ENCODE measurements at places on chromosomes 7 and 10.

- no peak for DNase-seq
Observed at GRCh38 chr7:1794888-1795542, 124.9 kb downstream of the ELFN1 start.

DNA sequence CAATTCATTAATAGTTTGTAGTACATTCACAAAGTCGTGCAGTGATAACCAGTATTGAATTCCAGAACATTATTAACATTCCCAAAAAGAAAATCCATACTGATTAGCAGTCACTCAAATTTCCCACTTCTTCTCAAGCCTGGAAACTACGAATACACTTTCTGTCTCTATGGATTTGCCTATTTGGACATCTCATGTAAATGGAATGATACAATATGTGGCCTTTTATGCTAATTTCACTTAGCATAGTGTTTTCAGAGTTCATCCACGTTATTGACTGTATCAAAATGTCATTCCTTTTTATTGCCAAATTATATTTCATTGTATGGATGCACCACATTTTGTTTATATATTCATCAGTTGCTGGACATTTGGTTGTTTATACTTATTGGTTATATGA is 78.8 kb downstream of the STK31 start:
- peak; percentile 20 for DNase-seq

- DNase-seq: no peak
Observed at GRCh38 chr10:22468570-22469320, 123.4 kb downstream of the SPAG6 start.

DNA sequence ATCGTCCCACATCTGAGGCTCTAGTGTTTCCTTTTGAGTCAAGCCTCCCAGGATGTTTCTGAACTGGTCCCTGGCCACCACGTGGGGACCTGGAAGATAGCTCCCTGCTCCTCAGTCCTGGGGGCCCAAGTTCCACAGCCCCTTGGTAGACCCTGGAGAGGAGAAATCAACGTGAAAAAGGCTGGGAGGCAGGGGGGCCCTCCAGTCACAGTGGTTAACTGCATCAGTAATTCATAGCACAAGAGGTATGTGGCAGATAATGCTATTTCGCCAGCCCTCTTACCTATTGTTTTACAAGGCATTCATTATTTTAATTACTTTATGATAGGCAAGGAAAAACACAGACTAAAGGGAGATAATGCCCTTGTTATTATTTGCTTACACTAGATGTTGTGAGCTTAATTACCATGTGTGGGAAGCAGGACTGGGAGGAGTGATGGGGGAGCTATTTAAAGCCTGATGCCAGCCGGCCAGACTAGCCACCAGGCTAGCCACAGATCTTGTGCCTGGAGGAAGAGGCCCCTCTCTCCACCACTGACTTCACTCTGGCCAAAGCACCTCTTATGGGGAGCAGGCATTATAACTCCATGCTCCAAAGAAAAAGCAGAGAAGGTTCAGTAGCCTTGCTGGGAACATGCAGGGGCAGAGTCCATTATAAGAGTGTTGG is 230.7 kb downstream of the KCNMA1 start:
- DNase-seq: no peak

DNA sequence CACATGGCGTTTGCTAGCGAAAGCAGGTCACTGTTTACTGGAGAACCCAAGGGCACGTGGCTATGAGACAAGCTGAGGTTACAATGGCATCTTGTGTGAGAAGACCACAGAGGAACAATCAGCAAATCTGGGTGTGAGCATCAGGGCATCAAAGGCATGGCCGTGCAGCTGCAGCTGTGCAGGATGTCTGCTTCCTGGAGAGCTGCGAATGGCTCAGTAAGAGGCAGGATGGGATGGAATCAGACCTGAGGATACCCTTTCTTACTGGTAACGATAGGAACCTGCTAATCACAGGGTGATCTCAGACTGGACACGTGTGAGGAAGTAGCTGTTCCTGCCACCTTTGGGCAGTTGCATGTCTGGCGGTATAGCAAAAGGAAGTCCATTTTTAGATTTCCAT is 119.5 kb downstream of the RNF216 start:
- no peak for DNase-seq

DNA sequence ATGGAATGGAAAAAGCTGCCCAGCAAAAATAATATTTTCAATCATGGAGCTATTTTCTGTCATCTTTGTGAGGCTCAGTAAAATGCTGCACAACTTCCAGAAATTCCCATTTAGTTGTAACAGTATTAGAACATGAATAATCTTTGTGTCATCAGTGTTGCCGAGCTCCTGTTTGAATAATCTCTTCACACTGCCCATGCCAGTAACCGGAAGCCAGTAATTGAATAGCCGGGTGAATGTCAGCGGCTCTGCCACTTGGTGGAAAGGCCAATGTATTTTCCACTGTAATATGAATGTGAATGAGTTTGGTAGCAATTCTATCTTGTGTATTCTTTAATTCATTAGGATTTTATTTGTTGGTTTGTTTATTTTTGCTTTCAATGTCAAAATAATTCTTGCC is 172.5 kb upstream of the INSYN2A start:
- DNase-seq: no peak

- DNase-seq: no peak
Observed at GRCh38 chr7:155509725-155510551, 36.4 kb downstream of the CNPY1 start.

DNA sequence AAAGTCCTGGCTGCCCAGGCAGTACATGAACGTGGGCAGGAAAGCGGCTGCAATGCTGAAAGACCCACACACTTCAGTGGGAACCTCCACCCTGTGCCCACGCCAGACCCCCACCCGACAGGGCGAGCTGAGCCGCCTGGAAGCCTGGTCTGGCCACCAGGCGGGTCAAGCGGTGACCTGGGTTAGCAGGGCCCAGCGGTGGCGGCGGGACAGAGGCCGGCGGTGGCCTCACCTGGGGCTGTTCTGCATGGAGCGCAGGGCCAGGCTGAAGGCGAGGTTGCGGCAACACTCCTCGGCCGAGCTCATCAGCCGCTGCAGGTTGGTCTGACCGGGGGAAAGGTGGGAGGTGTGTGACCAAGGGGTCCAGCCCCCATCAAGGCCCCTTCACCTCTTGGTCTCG is 11.6 kb upstream of the MICALL2 start:
- DNase-seq: no peak

DNA sequence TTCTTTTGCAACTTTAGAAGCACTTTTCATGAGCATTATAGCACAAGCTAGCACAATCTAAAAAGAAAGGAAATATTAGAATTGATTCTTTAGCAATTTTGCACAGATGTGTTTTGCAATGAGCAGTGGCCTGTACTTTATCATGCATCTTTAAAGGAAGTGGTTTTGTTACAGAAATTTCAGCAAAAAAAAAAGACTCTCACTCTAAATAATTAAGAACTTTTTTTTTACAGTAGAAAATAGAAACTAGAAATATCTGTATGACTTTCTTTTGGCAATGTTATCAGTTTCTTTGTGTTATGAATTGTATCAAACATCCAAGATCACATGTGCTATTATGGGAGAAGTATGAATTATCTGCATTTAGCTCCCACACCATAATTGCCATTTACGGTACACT is 195.7 kb upstream of the KLF6 start:
- DNase-seq: no peak

GRCh38 chr7:132092106-132092505 is 484.2 kb downstream of the PLXNA4 start:
- no peak for DNase-seq

DNA sequence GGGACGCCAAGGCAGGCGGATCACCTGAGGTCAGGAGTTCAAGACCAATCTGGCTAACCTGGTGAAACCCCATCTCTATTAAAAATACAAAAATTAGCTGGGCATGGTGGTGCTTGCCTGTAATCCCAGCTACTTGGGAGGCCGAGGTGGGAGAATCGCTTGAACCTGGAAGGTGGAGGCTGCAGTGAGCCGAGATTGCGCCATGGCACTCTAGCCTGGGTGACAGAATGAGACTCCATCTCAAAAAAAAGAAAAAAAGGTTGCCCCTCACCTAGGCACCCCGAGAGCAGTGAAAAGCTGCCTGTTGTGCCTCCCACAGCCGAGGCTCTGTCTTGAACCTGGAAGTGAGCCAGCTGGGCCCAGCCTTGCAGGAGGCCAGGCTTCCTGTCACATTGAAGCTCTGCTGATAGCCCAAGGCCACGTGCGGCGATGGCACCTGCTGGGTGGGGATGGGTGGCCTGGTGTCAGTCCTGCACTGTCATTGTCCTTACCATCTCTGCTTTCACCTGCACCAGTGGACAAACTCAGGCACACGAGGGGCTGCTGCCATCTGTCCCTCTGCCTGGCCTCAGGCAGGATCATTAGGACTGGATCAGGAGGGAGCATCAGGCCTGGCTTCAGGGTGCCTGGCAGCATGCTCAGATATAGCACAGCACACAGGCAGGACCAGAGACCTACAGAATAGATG is 37.8 kb downstream of the DNAJB12 start:
- DNase-seq: no peak

- DNase-seq: peak; percentile 42
Observed at GRCh38 chr7:127792528-127793342, 140.7 kb downstream of the SND1 start.

DNA sequence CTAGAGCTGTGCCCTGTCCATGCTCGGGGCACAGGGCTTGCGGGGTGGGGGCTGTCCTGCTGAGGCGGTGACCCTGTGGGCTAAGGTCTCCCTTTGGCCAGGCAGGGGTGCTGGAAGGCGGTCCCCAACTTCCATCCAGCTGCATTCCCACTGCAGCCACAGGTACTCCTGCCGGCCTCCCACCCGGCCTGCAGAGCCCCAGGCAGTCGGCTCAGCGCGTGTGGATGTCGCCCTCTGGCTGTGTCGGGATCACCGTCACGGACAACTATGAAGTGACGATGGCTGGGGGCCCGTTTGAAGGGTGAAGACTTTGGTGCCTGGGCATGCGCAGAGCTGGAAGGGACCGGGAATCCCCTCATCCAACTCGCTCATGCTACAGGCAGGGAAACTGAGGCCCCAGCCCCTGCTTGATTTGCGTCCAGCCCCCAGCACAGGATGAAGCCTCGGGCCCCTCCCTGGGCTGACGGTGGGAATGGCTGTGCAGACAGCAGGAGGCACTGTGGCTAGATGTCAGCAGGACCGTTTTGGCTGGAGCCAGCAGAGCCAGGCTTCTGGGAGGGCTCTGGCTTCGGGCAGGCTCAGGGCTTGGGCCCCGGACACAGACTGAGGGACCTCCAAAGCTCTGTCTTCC is 2.3 kb upstream of the TMEM184A start:
- DNase-seq: peak; percentile 24

- no peak for DNase-seq
Observed at GRCh38 chr7:114293289-114294012, 121.2 kb upstream of the FOXP2 start.

GRCh38 chr10:71598621-71599055 is 120.9 kb downstream of the C10orf105 start:
- DNase-seq: no peak

- DNase-seq: no peak
Observed at GRCh38 chr10:3588346-3588745, 196.7 kb downstream of the KLF6 start.

DNA sequence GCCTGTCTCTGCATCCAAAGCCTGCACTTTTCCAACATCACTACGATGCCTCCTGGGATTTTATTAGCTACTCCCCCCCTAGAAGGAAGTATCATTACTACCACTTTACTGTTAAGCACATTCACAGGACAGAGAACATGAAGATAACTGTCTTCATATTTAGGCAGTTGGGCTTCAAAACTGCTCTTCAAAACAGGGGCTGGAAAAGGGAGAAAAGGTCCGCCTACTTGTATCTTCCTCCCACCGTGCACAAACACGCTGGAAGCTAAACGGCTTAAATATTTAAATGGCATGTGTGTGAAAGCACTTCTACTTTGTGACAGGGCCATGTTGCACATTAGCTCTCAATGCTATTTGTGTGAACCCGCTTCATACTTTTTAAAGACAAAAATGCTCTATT is 999 bp downstream of the ITIH5 start:
- DNase-seq: no peak

DNA sequence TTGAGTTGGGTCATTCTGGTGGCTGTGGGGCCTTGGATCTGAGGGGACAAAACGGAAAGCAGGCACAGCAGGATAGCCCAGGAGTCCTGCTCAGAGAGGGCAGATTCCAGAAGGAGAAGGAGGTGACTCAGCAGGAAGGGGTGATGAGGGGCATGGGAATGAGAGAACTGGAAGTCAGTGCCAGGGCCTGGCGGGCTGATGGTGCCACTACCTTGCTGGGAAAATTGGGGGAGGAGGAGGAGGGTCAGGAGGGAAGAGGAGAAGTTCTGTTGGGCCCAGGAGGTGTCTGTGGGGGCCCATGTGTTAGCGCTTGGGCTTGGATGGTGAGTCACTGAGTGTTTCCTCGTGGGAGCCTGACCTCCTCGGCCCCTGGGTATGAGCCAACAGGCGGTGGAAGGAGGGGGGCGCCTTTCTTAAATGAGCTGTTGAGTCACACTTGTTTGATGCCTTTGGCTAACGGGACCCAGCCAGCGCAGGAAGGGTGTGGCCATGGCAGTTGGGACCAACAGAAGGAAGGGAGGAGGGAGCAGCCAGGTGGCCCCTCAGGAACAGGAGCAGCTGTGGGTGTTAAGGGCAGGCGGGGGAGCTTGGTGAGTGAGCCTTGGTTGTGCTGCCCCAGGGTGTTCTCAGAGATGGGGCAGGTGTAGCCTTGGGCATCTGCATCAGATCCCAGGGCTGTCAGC is 130.0 kb upstream of the BTBD16 start:
- no peak for DNase-seq

- DNase-seq: no peak
Observed at GRCh38 chr10:34339816-34340553, 475.1 kb downstream of the PARD3 start.

GRCh38 chr7:154965014-154965413 is 37.9 kb downstream of the PAXIP1 start:
- DNase-seq: no peak

- DNase-seq: no peak
Observed at GRCh38 chr7:129875745-129876411, 76.9 kb downstream of the UBE2H start.

GRCh38 chr10:5963591-5963990 is 13.8 kb downstream of the IL15RA start:
- DNase-seq: no peak

DNA sequence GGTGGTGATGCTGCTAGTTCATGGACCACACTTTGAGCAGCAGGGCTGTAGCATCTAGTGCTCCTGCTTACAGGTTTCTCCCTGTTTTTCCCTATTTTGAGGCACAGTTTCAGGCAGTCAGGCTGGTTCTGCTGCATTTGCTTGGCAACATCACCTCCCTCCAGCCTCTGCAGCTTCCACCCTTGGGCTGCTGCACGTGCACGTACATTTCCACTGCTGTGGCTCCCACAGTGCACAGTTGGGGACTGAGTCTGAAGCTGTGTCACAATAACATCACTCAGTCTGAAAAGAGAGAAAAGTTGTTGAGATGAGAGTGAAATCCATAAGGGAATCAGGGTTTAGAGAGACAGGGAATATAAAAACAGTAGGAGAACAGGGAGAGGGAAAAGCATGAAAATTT is 230.7 kb upstream of the FZD1 start:
- DNase-seq: no peak
